ENCODE measurements at places on chromosomes 6 and 20. TPM values are rescaled to one million over a fixed set of nuclear protein-coding genes. Genes with fewer than 3 reads are reported as not detected.

The SNX21 gene
- 1.6 TPM for total RNA-seq

The BMP6 gene
- not detected for total RNA-seq

The ADGB gene
- total RNA-seq = not detected

The SAMD3 gene
- total RNA-seq = 28.9 TPM

GRCh38 chr20:51346686-51347485 lies 195.6 kb downstream of the NFATC2 start:
- DNase-seq = no peak

DNA sequence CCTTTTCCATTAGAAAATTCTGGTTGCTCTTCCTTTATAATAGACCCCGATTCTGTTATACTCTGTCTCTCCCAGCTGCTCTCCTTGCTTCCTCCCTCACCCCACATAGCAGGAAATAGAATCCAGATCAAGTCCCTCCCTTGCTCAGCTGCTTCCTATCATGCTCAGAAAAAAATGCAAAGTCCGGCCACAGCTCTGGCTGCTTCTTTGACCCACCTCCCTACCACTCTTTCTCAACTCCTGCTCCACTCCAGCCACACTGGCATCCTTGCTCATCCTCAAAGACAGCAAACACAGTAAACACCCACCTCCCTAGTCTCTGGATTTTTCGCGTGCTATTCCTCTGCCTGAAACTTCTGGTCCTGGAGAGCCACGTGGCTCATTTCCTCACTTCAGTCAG lies 9.1 kb upstream of the SLC22A16 start:
- DNase-seq = no peak

GRCh38 chr20:33664085-33664761 lies 2.1 kb downstream of the C20orf144 start:
- DNase-seq = no peak

DNA sequence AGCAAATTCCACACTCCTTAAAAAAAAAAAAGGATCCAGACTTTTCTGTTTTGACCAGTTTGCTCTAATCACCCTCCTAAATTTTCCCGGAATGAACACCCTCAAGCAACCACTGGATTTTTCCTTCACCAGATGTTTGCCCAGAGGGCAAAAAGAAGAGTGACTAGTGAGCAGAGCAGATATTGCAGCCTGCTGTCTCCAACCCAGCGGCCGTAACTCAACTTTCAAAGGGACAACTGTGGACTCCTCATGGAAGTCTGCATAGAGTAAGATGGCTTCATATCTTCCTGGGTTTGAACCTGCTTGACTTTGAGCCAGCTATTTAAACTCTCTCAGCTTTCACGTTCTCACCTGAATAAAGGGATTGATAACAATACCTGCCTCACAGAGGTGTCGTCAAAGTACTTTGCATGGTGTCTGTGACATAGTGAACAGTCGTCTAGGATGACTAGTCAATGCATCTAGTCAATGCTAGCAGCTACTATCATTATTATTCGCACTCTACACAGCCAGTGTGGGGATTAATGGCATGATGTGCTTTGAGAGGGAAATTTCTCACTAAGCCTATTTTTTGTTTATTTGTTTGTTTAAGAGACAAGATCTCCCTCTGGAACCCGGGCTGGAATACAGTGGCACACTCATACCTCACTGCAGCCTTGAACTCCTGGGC lies 92.2 kb upstream of the HIVEP1 start:
- no peak for DNase-seq

GRCh38 chr20:64224351-64225170 lies 31.0 kb upstream of the PCMTD2 start:
- DNase-seq = no peak
